ENCODE measurements at places on chromosomes 13 and 19. TPM values are rescaled to one million over a fixed set of nuclear protein-coding genes. Genes with fewer than 3 reads are reported as not detected.

The ZNF675 gene
- total RNA-seq = 7.6 TPM

The CD320 gene
- total RNA-seq = 86.7 TPM

The MEF2B gene
- 1.3 TPM for total RNA-seq

- no peaks in the 10 kb centered on the region for H3K27me3 ChIP-seq
- no peaks in the 10 kb centered on the region for H3K4me1 ChIP-seq
- no peaks in the 10 kb centered on the region for H3K36me3 ChIP-seq
- DNase-seq = no peak
- H3K4me3 ChIP-seq = no peak overlapping the region
Observed at GRCh38 chr19:32041681-32042292, 303.6 kb upstream of the ZNF507 start.

- DNase-seq = no peak
- no peaks in the 10 kb centered on the region for H3K4me1 ChIP-seq
- H3K27me3 ChIP-seq = peaks cover 3% of the 10 kb centered on the region
- H3K36me3 ChIP-seq = no peaks in the 10 kb centered on the region
- H3K4me3 ChIP-seq = no peak overlapping the region
Observed at GRCh38 chr13:32823597-32823996, 192.6 kb upstream of the KL start.

- no peaks in the 10 kb centered on the region for H3K4me1 ChIP-seq
- no peak overlapping the region for H3K4me3 ChIP-seq
- no peaks in the 10 kb centered on the region for H3K36me3 ChIP-seq
- no peak for DNase-seq
- no peak overlapping the region for H3K27ac ChIP-seq
Observed at GRCh38 chr13:98182589-98182988, 5.5 kb upstream of the RNF113B start.

DNA sequence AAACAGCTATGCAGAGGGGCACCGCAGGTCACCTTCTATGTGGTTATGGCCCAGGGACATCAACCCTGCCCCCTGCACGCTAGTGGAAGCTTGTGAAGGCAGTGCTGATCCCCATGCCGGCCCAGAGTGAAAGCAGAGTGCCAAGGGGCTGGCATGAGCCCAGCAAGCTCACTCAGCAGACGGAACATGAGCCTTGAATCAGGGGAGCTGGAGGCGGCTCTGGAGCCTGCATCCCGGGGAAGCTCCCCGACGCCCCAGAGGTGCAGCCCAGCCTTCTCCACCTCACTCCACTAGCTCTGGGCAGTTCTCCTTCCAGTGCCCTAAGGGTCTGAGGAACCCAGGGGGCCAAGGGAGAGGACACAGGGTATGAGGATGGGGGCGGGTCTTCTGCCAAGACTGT is 19.0 kb upstream of the ISYNA1 start:
- H3K4me1 ChIP-seq = peaks cover 10% of the 10 kb centered on the region
- DNase-seq = no peak
- no peak overlapping the region for H3K27ac ChIP-seq
- no peak overlapping the region for H3K4me3 ChIP-seq
- no peaks in the 10 kb centered on the region for H3K36me3 ChIP-seq
